CD4-positive, alpha-beta memory T cell (primary cell): ENCODE measurements at places on chromosomes 2 and 18.

DNA sequence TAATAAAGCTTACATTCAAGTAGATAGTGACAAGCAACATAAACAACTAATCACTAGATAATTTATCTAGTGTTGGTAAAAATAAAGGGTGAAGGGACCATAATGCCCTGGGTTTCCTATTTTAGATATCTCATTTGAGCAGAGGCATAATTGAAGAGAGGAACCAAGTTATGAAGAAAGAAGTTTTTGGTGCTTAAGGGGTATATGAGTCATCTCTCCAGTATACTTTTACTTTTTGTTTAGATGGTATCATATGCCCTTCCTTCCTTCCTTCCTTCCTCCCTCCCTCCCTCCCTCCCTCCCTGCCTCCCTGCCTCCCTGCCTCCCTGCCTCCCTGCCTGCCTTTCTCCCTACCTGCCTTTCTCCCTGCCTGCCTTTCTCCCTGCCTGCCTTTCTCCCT is 1053.5 kb upstream of the CELF4 start:
- DNase-seq: no peak

- no peak for DNase-seq
Observed at GRCh38 chr2:100208141-100208770, 65.9 kb upstream of the AFF3 start.

- DNase-seq: no peak
Observed at GRCh38 chr18:12429556-12429955, 21.8 kb downstream of the PRELID3A start.

DNA sequence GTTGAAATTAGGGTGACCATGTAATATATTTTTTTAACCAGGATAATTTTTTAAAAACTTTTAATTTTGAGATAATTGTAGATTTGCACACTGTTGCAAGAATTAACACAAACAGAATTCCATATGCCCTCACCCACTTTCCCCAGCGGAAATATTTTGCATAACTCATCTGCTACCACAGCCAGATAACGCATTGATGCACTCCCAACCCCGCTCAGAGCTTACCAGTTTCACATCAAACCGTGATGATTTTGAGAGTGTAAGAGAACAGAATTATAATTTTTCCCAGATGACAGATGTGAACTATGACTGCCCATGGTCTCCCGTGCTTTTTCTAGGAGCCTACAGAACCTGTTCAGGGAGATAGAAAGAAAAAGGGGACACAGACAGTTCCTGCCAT is 35.2 kb upstream of the LDLRAD4 start:
- DNase-seq: no peak

DNA sequence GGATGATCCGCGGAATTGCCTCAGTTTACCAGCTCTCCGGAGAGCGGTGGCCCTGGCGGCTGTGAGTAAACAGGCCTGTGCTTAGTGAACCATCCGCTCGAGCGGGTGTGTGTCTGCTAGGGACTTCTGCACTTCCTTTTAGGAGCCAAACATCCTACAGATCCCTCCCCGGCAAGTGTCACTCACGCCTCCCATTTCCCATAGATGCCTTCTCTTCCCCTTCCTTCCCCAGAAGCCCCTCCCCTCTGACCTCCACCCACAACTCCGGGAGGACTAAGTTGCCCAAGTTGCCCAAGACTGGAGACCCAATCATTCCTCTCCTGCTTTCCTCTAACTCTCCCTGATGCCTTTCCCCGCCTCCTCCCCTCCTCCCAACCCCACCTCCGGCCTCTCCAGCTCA is 2.9 kb downstream of the C1QL2 start:
- DNase-seq: no peak

- no peak for DNase-seq
Observed at GRCh38 chr2:226440127-226440918, 359.3 kb downstream of the IRS1 start.

- no peak for DNase-seq
Observed at GRCh38 chr2:206657087-206657486, 14.8 kb downstream of the FAM237A start.

- no peak for DNase-seq
Observed at GRCh38 chr18:9911226-9911625, 2.6 kb upstream of the VAPA start.
